ENCODE measurements at places on chromosomes 6 and 20. TPM values are rescaled to one million over a fixed set of nuclear protein-coding genes. Genes with fewer than 3 reads are reported as not detected.

The RAET1E gene
- not detected for total RNA-seq

The SLC12A5 gene
- total RNA-seq: not detected

DNA sequence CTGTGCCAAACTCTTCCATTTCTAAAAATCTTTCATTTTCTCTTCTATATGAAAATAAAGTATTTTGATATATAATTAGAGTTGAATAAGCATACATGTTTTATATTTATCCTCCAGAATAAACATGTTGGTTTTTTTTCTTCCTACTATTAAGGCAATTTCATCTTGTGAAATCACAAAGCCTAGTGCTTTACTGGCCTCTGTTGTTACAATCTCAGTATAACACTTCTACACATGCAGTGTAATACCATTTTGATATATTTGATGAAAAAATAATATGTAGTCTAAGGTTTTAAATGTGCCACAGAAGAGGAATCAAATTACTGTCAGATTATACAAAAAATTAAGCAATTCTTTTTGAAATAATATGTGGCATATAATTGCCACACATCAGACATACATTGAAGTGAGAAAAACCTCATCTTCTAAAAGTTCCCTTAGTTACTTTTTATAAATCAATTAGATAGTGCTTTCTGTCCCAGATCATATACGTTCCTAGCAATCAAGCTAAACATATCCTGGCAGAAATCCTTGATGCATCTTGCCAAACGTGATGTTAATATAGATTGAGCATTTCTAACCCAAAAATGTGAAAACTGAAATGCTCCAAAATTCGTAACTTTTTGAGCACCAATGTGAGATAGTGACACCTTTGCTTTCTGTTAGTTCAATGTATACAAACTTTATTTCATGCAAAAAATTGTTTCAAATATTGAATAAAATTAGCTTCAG, 225.1 kb upstream of the MANEA start:
- no peak for DNase-seq

DNA sequence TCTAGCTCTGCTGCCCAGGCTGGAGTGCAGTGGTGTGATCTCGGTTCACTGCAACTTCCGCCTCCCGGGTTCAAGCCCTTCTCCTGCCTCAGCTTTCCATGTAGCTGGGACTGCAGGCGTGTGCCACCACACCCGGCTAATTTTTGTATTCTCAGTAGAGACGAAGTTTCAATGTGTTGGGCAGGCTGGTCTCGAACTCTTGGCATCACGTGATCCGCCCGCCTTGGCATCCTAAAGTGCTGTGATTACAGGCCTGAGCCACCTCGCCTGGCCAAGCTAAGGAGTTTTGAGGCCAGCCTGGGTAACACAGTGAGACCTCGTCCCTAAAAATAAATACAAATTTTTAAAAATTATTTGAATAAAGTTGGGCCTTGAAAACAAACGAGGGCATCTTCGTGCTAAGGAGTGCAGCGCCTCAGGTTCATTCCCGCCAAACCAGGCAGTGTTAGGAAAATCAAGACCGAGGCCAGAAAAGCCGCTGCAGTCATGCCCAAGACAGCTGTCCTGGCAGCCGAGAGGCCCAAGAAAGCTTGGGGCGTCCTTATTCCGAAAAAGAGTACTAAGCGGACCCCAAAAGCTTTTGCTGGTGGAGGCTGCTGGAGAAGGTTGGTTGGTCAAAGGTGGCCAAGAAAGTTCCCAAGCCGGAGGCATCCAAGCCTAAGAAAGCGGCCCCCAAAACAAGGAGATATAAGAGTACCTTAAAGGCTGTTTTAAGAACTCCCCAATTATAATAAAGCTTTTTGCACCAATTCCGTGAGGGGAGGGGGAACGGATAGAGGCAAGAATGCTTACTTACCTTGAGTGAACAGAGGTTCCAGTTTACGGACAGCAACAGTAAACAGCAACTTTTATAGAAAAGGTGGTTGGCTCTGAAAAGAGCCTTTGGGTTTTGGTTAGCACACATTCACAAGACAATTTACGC, 109.0 kb downstream of the HFE start:
- DNase-seq: no peak

DNA sequence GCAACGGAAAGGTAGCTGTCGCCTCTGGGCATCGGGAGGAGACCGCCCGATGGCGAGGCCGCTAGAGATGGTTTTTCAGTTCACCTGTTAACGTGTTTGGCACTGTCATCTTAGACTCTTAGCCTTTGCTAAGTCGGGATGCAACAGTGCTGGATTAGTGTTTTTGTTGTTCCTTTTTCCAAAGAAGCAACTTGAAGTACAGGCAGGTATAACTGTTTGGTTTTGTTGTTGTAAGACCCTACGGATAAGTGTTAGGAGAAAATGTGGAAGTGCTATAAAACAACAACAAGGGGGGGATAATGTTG, 723 bp downstream of the MANEA start:
- no peak for DNase-seq

All from breast epithelium (tissue), 4 donors.